Right atrium auricular region (tissue), 2 donors: ENCODE measurements at places on chromosomes 3 and 15. TPM values are rescaled to one million over a fixed set of nuclear protein-coding genes. Genes with fewer than 3 reads are reported as not detected.

DNA sequence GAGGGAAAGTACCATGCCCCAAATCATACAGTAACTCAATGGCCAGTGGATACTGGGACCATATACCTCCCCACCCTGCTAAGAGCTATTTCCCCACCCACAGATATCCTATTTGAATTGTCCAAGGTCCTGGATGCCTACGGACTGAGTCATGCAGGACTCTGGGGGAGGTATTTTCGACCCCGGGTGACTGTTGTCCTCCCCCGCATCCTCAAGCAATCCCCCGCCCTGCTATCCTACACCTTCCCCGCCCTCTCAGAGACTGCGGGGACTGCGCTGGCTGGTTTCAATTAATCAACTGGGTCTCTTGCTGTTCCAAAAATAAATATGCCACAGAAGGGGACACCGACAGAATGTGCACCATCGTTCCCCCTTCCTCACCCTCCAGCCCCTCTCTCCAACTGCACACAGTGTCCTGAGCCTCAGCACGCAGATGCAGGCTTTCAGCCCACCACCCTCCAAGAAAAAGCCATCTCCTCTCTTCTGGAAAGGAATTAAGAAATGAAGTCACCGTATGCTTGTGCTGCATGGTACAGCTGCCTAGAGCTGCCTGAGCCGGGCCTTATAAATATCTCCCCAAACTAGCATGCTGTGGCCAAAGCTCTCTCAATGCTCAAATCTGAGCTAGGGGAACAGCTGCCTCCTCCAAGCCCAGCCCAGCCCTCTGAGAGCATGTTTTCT is 8.1 kb downstream of the CAV3 start:
- H3K4me3 ChIP-seq: no peak overlapping the region
- no peak for DNase-seq
- H3K27ac ChIP-seq: no peak overlapping the region
- H3K36me3 ChIP-seq: peaks cover 6% of the 10 kb centered on the region
- no peaks in the 10 kb centered on the region for H3K4me1 ChIP-seq

- H3K36me3 ChIP-seq: no peaks in the 10 kb centered on the region
- no peak overlapping the region for H3K27ac ChIP-seq
- H3K4me3 ChIP-seq: no peak overlapping the region
- H3K4me1 ChIP-seq: no peaks in the 10 kb centered on the region
Measured at GRCh38 chr15:47620960-47621681, 96.2 kb upstream of the SEMA6D start.

LYSMD4 gene
- total RNA-seq: 12.9 TPM

- H3K27me3 ChIP-seq: no peaks in the 10 kb centered on the region
- H3K4me3 ChIP-seq: no peak overlapping the region
- DNase-seq: no peak
- no peak overlapping the region for H3K27ac ChIP-seq
Measured at GRCh38 chr3:109918740-109919139, 581.4 kb upstream of the DPPA4 start.

DNA sequence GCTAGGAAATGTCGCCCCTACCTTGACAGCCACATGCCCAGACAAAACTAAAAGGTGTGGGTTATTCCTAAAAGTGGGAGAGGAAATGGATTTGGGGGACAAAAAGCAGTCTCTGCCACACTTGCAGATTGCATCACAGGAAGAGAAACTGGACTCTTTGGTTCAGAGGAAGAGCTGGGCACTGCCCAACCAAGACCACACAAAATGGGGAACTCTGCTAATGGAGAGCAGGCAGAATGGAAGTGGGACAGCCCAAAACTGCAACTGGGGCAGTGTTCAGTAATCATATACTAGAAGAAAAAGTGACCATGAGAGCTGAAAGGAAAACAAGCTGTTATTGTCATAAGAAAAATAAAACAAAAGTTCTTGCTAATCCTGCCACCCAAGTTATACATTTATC is 138.9 kb upstream of the FRMD4B start:
- H3K27ac ChIP-seq: no peak overlapping the region
- no peak overlapping the region for H3K4me3 ChIP-seq
- H3K36me3 ChIP-seq: no peaks in the 10 kb centered on the region
- no peaks in the 10 kb centered on the region for H3K27me3 ChIP-seq
- DNase-seq: no peak

- H3K27me3 ChIP-seq: no peaks in the 10 kb centered on the region
- H3K36me3 ChIP-seq: no peaks in the 10 kb centered on the region
- H3K4me3 ChIP-seq: no peak overlapping the region
- no peak for DNase-seq
- no peaks in the 10 kb centered on the region for H3K4me1 ChIP-seq
- no peak overlapping the region for H3K27ac ChIP-seq
Measured at GRCh38 chr15:81908111-81908510, 137.7 kb downstream of the MEX3B start.

DNA sequence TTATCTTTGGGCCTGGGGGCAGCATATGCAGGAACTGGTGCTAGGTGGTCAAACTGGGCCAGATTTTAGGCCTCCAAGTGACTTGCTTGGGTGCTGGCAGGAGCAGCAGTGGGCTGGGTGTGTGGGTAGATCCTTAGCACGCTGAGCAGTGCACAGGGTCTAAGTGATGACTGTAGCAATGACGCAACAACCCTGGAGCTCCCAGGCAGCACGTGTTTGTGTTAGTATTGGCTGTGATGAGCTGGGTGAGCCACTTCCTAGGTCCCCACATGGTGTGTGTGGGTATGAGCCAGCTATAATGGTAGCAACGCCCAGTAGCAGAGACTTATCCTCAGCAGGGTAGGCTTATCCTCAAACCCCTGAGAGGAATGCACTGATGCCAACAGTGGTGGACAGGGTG is 570.6 kb upstream of the ROBO1 start:
- no peaks in the 10 kb centered on the region for H3K4me1 ChIP-seq
- H3K27ac ChIP-seq: no peak overlapping the region
- no peak for DNase-seq
- H3K4me3 ChIP-seq: no peak overlapping the region
- H3K36me3 ChIP-seq: no peaks in the 10 kb centered on the region

DNA sequence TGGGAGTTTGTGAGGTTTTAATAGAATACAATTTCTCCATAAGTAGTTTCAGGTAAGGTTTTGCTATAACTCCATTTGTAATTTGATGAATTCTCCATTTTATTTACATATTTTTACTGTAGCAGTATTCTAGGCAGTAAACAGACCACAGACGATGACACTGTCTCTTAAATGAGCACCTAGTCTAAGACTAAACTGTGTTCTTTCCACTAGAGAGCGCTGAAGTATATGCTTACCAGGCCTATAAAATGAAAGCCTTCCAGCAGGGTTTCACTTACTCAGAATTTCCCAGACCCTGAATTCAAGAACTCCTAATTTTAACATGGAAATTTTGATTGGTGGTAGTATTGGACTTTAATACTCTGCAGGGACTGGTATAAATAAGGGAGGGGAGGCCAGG is 41.6 kb downstream of the POLG start:
- DNase-seq: no peak
- no peak overlapping the region for H3K4me3 ChIP-seq
- no peaks in the 10 kb centered on the region for H3K27me3 ChIP-seq
- no peaks in the 10 kb centered on the region for H3K36me3 ChIP-seq

- no peaks in the 10 kb centered on the region for H3K4me1 ChIP-seq
- no peaks in the 10 kb centered on the region for H3K36me3 ChIP-seq
- DNase-seq: no peak
- no peak overlapping the region for H3K27ac ChIP-seq
- H3K4me3 ChIP-seq: no peak overlapping the region
Measured at GRCh38 chr3:120670576-120670975, 11.5 kb downstream of the HGD start.

- DNase-seq: no peak
- no peak overlapping the region for H3K27ac ChIP-seq
- no peaks in the 10 kb centered on the region for H3K36me3 ChIP-seq
- H3K4me1 ChIP-seq: peaks cover 31% of the 10 kb centered on the region
Measured at GRCh38 chr3:53808496-53808895, 37.7 kb downstream of the CHDH start.

SV2B gene
- total RNA-seq: 0.24 TPM
